ENCODE measurements at places on chromosomes 11 and 22.

- DNase-seq, result no peak
Observed at GRCh38 chr11:30346068-30346688, 23.3 kb downstream of the ARL14EP start.

- DNase-seq, result no peak
Observed at GRCh38 chr11:13061294-13061990, 52.3 kb downstream of the RASSF10 start.

DNA sequence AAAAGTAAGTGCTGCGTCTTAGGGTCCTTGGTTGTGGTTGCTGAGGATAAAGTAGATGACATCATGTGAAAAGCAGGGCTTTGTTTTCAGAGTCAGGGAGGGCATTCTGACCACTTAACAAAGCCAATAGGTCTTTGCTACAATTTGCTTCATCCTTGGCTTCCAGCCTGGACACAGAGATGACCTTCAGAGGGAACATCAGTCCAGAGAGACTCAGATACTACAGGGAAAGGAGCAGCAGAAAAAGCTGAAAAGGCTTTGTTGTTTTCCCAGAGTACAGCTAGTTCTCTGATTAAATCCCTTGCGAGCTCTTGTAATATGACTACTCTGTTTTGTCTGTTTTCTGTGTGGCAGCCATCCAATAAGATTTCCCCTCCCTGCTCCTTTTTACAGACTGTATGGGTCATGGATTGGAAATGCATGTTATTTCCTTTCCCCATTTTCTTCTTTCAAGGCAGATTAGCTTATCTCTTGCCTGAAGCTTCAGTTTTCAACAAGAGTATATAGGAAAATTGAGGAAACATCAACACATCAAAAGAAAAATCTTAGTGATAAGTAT, 31.9 kb downstream of the ATG13 start:
- DNase-seq, result no peak

GRCh38 chr11:113533425-113533698, 58.2 kb upstream of the DRD2 start:
- no peak for DNase-seq

GRCh38 chr11:103499710-103500340, 390.6 kb downstream of the DYNC2H1 start:
- DNase-seq, result no peak

All from type B pancreatic cell (in vitro differentiated cells).